ENCODE measurements at places on chromosomes 16 and 17.
A peak's percentile ranks its signal among the peaks of the same experiment; 100 is the strongest.

DNA sequence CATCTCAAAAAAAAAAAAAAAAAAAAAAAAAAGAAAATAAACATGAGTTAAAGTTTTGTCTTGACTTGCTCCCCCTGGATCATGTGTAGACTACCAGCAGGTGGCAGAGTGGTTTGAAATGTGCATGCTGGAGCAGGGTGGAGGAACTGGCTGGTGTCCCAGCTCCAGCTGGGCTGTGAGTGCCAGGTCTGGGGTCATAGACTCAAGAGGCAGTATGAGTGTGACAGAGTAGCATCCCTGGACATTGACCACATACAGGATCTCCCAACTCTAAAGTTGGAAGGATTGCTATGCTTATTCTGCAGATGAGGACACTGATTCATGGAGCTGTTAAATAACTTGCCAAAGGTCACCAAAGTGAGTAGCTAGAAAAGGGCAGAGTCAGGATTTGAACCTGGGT, 198.0 kb upstream of the MPHOSPH6 start:
- no peaks in the 10 kb centered on the region for H3K4me1 ChIP-seq
- no peaks in the 10 kb centered on the region for H3K36me3 ChIP-seq
- H3K27ac ChIP-seq = no peak overlapping the region
- no peak overlapping the region for H3K4me3 ChIP-seq
- no peaks in the 10 kb centered on the region for H3K27me3 ChIP-seq

- H3K27me3 ChIP-seq = no peaks in the 10 kb centered on the region
- H3K4me1 ChIP-seq = peaks cover 9% of the 10 kb centered on the region
- H3K36me3 ChIP-seq = no peaks in the 10 kb centered on the region
- H3K4me3 ChIP-seq = no peak overlapping the region
- no peak for DNase-seq
Observed at GRCh38 chr17:73141411-73141810, 23.4 kb upstream of the SSTR2 start.

DNA sequence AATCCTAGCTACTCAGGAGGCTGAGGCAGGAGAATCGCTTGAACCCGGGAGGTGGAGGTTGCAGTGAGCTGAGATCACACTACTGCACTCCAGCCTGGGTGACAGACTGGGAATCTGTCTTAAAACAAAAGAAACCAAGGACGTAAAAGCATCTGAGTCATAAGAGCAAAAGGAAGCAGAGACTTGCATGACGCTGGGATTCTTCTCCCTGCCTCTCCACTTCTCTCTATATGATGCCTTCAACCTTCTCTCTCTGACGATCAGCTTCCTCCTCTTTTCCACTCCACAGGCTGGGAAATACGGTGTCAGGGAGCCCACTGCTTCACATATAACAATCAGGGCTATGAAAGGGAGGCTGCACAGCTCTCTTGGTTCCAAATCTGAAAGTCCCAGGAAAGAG, 43.2 kb upstream of the CCL1 start:
- H3K4me3 ChIP-seq = no peak overlapping the region
- H3K36me3 ChIP-seq = no peaks in the 10 kb centered on the region
- H3K4me1 ChIP-seq = no peaks in the 10 kb centered on the region
- H3K27me3 ChIP-seq = peaks cover 9% of the 10 kb centered on the region

- no peaks in the 10 kb centered on the region for H3K36me3 ChIP-seq
- peak overlapping the region; percentile 46 for H3K27ac ChIP-seq
- H3K27me3 ChIP-seq = peaks cover 9% of the 10 kb centered on the region
- DNase-seq = peak; percentile 90
- H3K4me3 ChIP-seq = peak overlapping the region; percentile 75
Observed at GRCh38 chr16:75555213-75555706, 792 bp downstream of the TMEM231 start.

DNA sequence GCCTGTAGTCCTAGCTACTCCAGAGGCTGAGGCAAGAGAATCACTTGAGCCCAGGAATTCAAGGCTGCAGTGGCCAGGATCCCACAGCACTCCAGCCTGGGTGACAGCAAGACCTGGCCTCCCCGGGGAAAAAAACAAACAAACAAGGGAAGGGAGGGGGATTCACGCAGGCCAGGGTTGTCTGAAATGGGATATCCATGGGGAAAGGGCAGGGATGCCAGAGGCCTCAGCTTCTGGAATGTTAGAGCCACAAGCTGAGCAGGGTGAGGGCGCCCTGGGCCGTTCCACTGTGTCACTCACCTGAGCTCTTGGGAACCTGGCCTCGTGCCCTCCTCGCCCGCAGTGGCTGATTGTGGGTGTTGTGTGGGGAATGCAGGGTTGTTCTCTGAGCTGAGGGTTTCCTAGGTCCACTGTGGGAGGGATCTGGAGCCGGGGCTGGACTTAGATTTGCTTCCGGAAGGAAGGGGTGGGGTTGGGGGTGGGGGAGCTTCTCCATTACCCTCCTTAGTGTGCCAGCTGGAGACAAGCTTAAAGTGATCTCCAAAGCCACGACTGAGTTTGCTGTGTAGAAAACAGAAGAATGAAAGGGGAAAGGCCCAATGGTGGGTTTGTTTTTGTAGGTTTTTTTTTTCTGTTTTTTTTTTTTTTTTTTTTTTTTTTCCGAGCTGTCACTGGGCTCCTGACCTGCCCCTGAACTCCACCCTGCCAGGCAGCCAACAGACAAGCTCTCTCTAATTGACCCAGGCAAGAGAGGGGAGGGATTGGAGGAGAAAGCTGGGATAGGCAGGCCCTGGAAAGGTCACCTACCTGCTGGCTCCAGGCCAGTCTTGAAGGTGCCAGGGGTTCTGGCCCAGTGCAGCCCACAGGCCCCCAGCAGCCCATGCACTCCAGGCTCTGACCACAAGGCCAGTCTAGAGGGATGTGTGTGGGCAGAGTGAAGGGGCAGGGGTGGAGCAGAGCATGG, at the start of gene SULT1A1:
Gene SULT1A1 (minus strand): TSS at position 414 of the 964 bp plus-strand sequence. CDS start 1,189 bp downstream, outside the sequence.
- no peaks in the 10 kb centered on the region for H3K27me3 ChIP-seq
- H3K4me3 ChIP-seq = no peak within 1 kb of the TSS
- no peak within 1 kb of the TSS for H3K27ac ChIP-seq
- DNase-seq = no peak
- H3K4me1 ChIP-seq = no peaks in the 10 kb centered on the region

DNA sequence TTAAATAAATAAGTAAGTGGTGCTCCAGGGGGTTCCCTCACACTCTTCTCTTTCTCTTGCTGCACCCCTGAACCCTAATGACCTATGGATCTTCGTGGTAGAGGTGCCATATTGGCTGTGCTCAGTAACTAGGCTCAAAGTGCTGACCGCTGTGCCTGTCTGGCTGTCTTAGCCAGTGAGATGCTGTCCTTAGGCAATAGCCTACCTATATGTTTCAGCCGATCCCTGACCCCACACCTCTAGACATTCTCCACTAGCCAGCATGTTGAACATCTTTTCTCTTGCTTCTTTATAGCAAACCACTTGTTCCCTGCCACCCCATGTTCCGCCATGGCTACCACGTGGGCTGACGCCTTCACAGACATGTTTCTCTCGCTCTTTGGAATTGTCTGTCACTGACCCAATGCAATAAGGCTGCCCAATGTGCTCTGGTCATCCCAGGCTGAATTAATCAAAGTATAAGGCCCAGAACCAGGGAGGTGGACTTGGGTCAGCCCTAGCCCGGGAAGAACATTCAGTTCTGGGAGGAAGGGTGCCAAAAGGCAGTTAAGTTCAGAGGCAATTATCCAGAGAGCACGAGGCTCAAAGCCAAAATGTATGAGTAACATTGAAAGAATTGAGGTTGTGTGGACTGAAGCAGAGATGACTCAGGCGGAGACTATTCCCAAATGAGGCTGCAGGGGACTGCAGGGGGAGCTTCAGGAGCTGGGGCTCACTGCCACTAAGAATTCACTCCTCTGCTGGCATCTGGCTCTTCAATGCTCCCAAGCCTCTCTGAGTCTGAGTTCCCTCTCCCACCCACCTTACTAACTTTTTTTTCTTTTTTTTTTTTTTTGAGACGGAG, 28.7 kb upstream of the TNRC6A start:
- peak; percentile 94 for DNase-seq
- no peak overlapping the region for H3K4me3 ChIP-seq
- H3K4me1 ChIP-seq = peaks cover 20% of the 10 kb centered on the region
- H3K36me3 ChIP-seq = no peaks in the 10 kb centered on the region

DNA sequence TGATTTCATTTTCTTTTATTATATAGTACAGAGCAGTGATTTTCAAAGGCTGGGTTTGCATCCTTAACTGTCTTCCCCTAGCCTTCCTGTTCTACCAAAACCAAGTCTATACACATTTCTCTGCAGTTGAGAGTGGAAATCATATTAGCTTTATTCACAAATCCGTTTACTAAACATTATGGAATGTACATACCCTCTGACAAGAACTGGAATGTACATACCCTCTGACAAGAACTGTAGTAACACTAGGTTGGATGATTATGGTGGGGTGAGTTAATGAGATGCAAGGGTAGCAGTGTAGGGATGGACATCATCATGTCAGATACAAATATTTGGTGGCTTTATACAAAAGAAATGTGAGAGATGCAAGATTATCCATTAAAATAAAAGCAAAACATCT, 154.8 kb downstream of the CYB561 start:
- no peak for DNase-seq
- no peaks in the 10 kb centered on the region for H3K36me3 ChIP-seq
- no peaks in the 10 kb centered on the region for H3K27me3 ChIP-seq
- no peak overlapping the region for H3K4me3 ChIP-seq
- H3K4me1 ChIP-seq = peaks cover 30% of the 10 kb centered on the region

DNA sequence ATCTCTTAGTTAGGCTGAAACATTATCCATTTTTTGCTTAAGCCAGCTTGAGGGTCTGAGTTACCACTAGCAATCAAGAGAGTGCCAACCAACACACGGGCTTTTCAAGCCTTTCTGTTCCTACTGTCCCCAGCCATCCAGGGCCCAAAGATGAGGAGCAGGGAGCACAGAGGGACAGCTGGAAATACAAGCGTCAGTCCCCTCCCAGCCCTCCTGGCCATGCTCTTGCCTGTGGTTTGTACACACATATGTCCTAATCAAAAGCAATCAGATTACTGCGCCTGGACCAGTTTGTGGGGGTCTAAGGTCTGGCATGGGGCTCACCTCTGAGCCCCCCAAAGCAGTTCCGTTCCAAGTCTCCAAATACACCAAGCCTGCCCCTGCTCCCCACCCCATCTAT, 3.5 kb downstream of the CORO7 start:
- no peaks in the 10 kb centered on the region for H3K27me3 ChIP-seq
- peaks cover 10% of the 10 kb centered on the region for H3K36me3 ChIP-seq
- no peak for DNase-seq
- no peak overlapping the region for H3K4me3 ChIP-seq
- H3K27ac ChIP-seq = no peak overlapping the region
- H3K4me1 ChIP-seq = peaks cover 28% of the 10 kb centered on the region

- no peak overlapping the region for H3K27ac ChIP-seq
- H3K27me3 ChIP-seq = no peaks in the 10 kb centered on the region
- H3K4me1 ChIP-seq = peaks cover 6% of the 10 kb centered on the region
- no peak for DNase-seq
- peaks cover 2% of the 10 kb centered on the region for H3K36me3 ChIP-seq
Observed at GRCh38 chr16:11078812-11079459, 134.6 kb downstream of the CLEC16A start.

- H3K36me3 ChIP-seq = no peaks in the 10 kb centered on the region
- H3K27ac ChIP-seq = no peak overlapping the region
- no peak for DNase-seq
- no peak overlapping the region for H3K4me3 ChIP-seq
- no peaks in the 10 kb centered on the region for H3K27me3 ChIP-seq
Observed at GRCh38 chr16:46746821-46747776, 1.0 kb downstream of the MYLK3 start.

GRCh38 chr16:70395345-70395901, 43.5 kb downstream of the ST3GAL2 start:
- no peak overlapping the region for H3K4me3 ChIP-seq
- peaks cover 6% of the 10 kb centered on the region for H3K36me3 ChIP-seq
- DNase-seq = peak; percentile 59

GRCh38 chr16:73064994-73065545, 17.1 kb upstream of the ZFHX3 start:
- peak overlapping the region; percentile 54 for H3K27ac ChIP-seq
- H3K4me1 ChIP-seq = peaks cover 73% of the 10 kb centered on the region
- no peaks in the 10 kb centered on the region for H3K27me3 ChIP-seq
- H3K36me3 ChIP-seq = no peaks in the 10 kb centered on the region
- H3K4me3 ChIP-seq = peak overlapping the region; percentile 32

DNA sequence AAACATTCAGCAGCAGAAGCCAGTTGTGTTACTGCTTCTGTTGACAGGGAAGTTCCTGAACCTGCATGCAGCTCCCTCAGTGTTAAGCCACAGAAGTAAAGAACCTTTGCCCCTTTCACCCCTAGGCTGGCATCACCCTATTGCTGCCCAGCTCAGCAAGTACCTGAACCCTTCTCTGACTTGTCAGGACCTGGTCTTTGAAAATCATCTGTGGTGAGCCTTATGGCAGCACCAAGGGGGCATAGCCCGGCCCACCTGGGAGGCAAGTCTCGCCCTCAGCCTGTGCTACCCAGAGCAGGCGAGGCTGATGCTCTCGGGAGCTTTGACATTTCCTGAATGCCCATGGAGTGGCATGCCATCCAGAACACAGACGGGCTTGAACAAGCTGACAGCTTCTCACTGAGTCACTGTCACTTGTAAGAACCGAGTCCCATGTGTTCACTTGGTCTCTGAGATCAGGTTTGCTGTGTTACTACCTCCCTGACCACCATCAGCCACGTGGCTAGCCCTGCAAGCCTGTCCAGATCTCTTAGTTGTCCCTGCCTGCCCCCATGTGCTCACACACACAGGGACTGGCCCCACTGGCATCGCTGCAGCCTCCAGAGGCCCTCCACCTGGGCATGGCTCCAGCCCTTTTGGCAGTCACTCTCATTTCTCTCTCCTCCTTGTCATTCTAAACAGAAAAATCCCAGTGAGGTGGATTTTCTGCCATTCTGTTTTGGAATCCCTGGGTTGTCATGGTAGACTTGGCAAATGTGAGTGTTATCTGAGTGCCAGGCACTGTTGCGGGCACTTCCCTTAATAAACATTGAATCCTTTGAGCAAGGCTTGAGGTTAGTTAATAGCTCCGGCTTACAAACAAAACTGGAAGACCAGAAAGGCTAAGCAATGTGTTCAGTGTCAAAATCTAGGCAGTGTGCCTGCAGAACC, 2.9 kb upstream of the CARMIL2 start:
- peak; percentile 52 for DNase-seq
- no peaks in the 10 kb centered on the region for H3K4me1 ChIP-seq
- H3K27me3 ChIP-seq = no peaks in the 10 kb centered on the region
- H3K36me3 ChIP-seq = peaks cover 6% of the 10 kb centered on the region

- no peaks in the 10 kb centered on the region for H3K27me3 ChIP-seq
- no peaks in the 10 kb centered on the region for H3K4me1 ChIP-seq
- DNase-seq = no peak
- no peak overlapping the region for H3K27ac ChIP-seq
- no peaks in the 10 kb centered on the region for H3K36me3 ChIP-seq
Observed at GRCh38 chr16:50884066-50884860, 142.4 kb downstream of the CYLD start.

- H3K36me3 ChIP-seq = no peaks in the 10 kb centered on the region
- H3K27me3 ChIP-seq = no peaks in the 10 kb centered on the region
- DNase-seq = no peak
- H3K27ac ChIP-seq = no peak overlapping the region
- peaks cover 8% of the 10 kb centered on the region for H3K4me1 ChIP-seq
Observed at GRCh38 chr17:27452828-27453227, 3.4 kb upstream of the KSR1 start.
